ENCODE measurements at places on chromosomes 4 and X.

GRCh38 chrX:104172121-104172520, 5.9 kb downstream of the FAM199X start:
- no peak for DNase-seq

DNA sequence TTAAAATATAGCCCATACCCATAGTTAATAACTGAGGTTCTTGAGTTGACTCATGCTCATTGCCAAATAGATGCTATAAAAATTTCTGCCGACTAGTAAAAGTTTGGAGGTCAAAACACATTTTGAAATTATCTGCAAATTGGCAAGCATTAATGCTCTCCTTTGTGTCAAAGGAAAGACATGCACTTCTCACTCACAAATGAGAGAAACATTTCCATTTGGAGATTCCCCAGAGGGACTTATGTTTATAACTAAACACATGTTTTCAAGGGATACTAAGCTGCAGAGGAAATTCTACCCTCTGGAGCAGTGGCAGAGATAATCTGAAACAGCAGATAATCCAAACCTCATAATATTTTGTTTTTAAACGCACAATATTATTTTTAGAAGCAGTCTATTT, 45.7 kb upstream of the CCDC160 start:
- no peak for DNase-seq

DNA sequence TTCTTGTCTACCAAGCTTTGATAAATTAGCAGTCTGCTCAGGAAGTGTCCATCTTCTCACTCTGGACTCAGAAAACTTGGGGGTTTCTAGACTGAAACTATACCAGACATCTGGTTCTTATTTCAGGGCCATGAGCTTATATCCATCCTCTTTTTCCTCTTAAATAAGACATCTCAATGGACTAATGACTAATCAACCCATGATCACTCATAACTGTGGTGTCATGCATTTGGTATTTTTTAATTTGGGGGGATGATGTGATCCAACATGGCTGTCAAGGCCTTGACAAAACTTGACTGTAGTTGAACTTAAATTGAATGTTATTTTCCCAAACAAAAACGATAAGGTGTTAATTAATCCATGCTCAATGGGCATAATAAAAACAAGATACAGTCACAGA, 87.8 kb downstream of the GPRASP3 start:
- no peak for DNase-seq

GRCh38 chr4:170698334-170698733, 608.6 kb upstream of the AADAT start:
- DNase-seq = no peak

- no peak for DNase-seq
Measured at GRCh38 chr4:123579961-123580360, 183.4 kb downstream of the SPRY1 start.

DNA sequence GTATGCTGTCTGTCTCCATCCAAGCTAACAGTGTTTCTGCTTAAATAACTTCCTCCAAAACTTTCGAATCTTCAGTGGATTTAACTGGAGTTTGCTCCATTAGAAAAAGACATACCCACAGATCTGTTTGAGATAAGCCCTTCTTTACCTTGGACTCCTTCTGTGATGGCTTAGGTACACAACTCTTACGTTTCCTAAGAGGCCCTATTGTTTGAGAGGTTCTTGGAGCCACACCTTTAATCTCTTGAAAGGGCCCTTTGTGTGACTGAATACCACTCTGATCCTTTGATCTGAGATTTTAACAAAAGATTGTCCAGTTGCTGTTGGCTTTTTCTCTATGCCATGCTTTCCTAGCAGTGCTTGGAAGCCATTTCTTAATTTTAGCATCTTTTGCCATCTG, 92.5 kb downstream of the AKAP4 start:
- DNase-seq = no peak

GRCh38 chr4:73086095-73086868, 16.8 kb upstream of the COX18 start:
- no peak for DNase-seq

- DNase-seq = no peak
Measured at GRCh38 chrX:123447506-123447905, 263.4 kb downstream of the GRIA3 start.

DNA sequence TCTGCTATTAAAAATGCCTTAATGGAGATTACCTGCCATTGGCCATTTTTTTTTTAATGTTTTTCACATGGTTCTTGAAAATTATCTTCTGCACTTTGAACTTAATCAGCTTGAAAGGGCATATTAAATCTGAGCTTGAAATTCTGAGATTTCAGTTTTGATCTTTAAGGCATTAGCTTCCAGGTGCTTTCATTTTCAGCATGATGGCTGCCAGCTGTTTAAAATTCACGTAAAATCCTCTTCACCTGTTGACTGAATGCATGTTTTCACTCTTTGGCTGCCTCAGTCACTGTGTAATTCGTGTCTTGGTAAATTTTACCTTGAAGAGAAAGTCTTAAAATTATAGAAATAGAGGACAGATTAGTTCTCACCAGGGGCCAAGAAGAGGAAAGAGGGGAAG, 39.6 kb downstream of the SMAD1 start:
- DNase-seq = no peak

DNA sequence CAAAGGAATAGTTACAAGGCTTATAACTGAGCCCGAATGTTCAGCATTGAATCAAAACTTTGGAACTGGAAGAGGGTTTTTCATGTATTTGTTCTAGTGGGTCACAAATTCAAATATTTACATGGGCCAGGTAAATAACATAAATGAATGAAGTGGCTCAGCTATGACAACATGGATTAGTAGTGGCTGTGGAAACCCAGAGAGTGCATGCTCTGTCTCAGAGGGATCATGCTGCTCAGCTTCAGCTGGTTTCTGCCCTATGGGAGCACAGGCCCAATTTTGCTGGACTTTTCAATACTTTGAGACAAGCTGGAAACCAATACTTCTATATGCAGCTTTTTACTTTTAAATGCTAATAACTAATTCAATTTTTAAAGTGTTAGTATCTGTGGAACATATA, 394.0 kb upstream of the TEX13C start:
- no peak for DNase-seq

DNA sequence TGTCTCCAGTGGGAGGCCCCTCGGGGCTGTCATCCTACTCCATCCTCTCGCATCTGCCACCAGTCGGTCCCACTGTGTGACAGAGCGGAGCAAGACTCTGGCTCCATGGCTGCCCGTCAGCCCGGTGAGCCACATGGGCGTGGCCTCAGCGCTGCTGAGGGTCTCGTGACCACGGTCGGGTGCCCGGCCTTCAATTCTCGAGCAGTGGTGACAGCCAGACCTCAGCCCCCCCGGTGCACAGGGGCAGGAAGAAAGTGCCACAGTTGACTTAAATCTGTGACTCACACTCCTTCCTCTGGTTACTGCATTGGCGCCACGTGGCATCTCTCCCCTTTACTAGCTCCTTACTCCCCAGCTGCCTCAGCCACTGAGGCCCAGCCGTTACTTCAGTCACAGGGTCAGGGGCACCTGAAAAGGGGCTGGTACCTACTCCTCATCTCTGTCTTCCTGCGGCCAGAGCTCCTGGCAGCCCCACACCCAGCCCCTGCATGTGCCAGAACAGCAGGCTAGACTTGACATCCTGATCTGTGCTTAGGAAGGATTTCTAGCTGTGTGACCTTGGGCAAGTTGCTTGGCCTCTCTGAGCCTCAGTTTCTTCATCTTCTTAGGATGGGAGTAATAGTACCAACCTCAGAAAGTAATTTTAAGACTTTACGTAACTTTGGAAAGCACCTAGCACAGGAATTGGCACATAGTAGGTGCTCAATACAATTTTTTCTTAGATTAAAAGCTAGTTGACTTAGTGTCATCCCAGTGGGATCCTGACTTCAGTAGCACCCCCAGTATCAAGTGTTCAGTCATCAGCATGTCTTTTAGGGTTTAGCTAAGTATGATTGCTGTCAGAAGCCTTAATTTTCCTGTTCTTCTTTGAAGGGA, 66.1 kb downstream of the TNIP2 start:
- DNase-seq = no peak

DNA sequence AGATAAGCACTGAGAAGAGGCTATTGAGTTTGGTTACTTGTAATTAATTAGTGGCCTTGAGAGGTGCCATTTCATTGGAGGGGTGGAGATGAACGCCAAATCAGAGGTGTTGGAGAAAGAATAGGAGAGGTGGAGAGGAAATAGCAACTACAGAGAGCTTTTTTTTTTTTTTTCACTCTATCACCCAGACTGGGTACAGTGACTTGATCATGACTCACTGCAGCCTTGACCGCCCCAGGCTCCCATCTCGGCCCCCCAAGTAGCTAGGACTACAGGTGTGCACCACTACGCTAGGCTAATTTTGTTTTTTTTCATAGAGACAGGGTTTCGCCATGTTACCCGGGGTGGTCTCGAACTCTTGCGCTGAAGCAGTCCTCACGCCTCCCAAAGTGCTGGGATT, 5.2 kb downstream of the NHS start:
- no peak for DNase-seq

GRCh38 chr4:55326629-55327028, 19.4 kb upstream of the SRD5A3 start:
- no peak for DNase-seq

DNA sequence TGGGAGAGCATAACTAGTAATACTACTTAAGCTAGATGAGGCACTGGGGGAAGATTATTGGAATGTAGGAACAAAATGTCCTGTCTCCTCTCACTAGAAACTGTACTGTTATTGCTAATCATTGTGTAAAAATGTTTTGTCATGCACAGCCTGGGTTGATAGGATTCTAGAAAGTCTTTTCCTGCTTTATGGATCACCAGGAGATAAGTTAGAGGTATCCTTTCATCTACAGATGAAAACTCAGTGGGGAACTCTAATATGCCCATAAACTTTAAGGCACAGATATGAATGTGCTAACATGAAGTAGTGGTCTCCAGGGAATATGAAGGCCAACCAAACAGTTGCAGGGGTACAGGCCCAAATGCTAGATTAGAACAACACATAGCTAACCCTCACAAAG, 57.5 kb downstream of the SRPX start:
- DNase-seq = no peak

DNA sequence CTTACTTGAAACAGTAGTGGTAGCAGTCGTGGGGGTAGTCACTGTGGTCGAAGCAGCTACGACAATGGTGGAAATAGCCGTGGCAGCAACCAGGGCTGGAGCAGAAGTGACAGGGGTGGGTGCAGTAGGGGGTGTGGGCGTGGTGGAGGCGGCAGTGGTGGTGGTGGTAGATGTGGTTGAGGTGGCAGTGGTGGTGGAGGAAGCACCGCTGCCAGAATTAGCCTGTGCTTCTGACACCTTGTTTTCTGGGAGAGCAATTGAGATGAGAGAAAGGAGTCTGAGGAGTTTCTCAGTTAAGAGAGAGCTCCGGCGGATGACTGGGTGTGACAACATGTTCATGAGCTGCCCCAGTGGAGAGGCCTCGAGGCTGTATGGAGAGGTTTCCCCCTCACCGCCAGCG, 113.5 kb upstream of the HSD17B10 start:
- DNase-seq = no peak

GRCh38 chr4:189202182-189202868, 738.3 kb upstream of the FRG1 start:
- DNase-seq = no peak

- no peak for DNase-seq
Measured at GRCh38 chrX:119617517-119618164, 11.4 kb upstream of the NKRF start.

- DNase-seq = no peak
Measured at GRCh38 chr4:69060651-69061308, 35.5 kb upstream of the UGT2B7 start.

- DNase-seq = no peak
Measured at GRCh38 chrX:46634577-46634976, 61.0 kb downstream of the CHST7 start.

- no peak for DNase-seq
Measured at GRCh38 chr4:76214177-76214675, 602 bp upstream of the SCARB2 start.

- no peak for DNase-seq
Measured at GRCh38 chr4:13876131-13876530, 248.6 kb upstream of the BOD1L1 start.

All from NCI-H187 treated with DMSO at 0.1 percent for 48 hours (cell line).